ENCODE measurements at places on chromosomes 7 and 10.

DNA sequence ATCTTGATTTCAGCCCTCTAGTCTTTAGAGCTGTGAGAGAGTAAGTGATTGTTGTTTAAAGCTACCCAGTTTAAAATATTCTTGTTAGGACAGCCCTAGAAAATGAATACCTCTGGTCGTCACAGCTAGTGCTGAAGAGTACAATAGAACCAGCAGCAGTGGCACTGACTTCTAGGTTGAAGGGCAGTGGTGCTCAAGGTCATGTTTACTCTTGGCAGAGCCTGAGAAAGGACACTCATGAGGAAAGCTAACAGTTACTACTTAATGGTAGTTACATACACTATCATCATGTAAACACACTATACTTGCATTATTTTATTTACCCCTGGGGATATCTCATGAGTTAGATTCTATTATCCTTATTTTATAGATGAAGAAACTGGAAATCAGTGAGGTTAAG is 323.0 kb downstream of the SH2D4B start:
- no peak for DNase-seq

GRCh38 chr10:97612386-97612785 is 20.9 kb downstream of the MORN4 start:
- DNase-seq: no peak

DNA sequence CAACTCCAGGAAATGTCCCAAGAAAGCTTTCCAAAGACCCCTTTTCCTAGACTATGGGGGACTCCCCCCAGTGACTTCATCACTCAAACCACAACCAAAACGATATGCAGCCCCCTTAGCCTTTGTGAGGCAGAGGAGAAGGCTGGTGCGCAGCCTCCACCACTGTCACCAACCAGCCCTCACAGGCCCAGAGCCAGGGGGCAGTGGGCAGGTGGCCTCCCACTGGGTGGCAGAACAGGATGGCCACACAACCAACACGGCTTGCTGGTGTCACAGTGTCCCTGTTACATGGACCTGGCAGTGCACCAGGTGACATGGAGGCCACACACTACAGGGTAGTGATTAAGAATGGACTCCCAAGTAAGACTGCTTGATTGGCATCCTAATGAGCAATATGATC is 172.0 kb downstream of the PLXNA4 start:
- no peak for DNase-seq

GRCh38 chr7:9671979-9672917 is 1238.8 kb downstream of the NXPH1 start:
- no peak for DNase-seq
